Gastroesophageal sphincter (tissue), 4 donors: ENCODE measurements at places on chromosomes 12 and 14. TPM values are rescaled to one million over a fixed set of nuclear protein-coding genes. Genes with fewer than 3 reads are reported as not detected.

DNA sequence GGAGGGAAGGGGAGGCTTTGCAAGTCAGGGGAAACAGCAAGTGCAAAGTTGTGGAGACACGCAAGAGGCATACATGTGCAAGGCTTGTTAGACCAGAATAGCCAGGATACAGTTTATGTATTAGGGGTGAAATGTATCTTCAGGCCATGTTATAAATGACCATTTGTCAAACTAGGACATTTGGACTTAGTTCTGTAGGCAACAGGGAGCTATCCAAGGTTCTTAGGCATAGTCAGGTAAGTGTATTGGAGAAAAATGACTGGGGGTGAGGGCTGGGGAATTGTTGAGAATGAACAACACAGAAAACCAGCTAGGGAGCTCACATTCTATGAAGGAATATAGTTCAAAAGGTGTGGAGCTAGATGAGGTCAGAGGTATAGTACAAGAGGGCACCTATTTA is 42.5 kb downstream of the TPH2 start:
- no peak for ATAC-seq

Gene KCNMB4
- total RNA-seq: 6.5 TPM

GRCh38 chr12:105721051-105721825 is 390.7 kb downstream of the C12orf75 start:
- no peak for ATAC-seq

GRCh38 chr14:61471297-61472005 is 150.1 kb downstream of the PRKCH start:
- no peak for ATAC-seq

Gene NRXN3
- total RNA-seq: 113 TPM

DNA sequence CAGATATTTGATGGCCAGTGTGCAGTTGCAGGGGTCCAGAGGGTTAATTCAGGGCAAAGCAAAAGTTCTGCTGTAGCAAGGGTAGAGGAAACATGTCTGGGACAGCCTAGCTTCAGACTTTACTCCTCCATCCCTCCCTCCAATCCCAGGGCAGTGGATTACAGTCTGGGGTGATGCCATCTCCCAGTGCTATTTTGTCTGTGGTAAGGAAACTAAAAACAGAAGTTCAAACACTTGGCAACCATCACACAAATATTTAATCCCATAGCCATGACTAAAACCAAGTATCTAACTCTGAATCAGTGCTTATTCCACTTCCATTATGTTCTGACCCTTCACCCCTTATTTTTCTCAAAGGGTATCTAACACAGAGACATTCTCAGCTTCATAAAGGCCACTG is 61.8 kb downstream of the PIK3C2G start:
- ATAC-seq: no peak

Gene KRT5
- 4.6 TPM for total RNA-seq

DNA sequence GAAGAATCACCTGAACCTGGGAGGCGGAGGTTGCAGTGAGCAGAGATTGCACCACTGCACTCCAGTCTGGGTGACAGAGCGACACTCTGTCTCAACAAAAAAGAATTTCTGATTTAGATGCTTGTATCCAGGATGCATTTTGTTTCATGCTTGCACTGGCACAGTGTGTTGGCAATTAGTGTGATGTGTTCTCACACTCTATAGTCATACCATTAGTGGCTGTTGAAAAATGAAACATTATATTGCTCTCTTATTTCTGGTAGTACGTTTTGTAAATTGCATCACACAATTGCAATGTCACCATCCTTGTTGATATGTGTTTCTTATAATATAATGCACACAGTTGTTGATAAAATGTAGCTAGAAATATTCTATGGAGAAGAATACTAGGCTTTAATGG is 51.3 kb upstream of the RMST start:
- no peak for ATAC-seq

Gene SERPINA12
- not detected for total RNA-seq

DNA sequence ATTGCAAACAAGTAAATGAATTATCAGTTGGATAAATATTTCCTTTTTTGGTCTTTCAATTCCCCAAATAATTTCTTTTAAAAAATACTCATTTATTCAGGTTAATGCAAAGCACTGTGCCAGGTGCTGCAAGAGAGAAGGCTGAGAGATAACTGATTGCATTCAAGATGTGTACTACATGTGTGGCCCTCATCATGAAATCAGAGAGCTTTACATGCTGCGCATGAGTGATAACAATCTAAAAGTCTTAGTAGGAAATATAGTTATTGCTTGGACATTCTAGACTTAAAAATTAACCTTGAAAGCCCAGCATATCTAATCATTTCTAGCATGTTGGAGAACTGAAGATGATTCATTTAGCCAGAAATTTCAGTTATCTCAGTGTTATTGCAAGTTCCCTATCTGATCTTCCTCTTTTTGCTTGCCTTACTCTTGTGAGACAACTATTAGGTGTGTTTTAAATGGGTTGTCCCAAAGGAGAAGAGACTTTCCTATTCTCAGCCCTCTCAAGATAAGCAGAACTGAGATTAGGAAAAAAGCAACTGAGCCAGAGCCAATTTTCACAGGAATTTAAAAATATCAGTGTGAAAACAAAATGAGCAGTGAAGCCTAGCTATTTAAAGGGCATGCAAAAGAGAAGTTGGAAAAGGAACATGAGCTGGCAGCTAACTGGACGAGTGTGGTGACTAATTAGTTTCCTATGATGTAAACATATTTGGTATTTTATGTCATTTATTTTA is 60.9 kb downstream of the PLEKHA5 start:
- ATAC-seq: no peak

Gene NKX2-1
- not detected for total RNA-seq

- ATAC-seq: no peak
These were observed 27.2 kb upstream of the MDM2 start for GRCh38 chr12:68780731-68781130.

GRCh38 chr12:103908877-103909276 is 21.3 kb upstream of the HSP90B1 start:
- peak; percentile 36 for ATAC-seq
